ENCODE measurements at places on chromosomes 7 and 10.
A peak's percentile ranks its signal among the peaks of the same experiment; 100 is the strongest.

GRCh38 chr7:27163288-27164044, 1.9 kb downstream of the HOXA9 start:
- no peak for DNase-seq

- DNase-seq: no peak
These were observed 150.2 kb upstream of the EEPD1 start for GRCh38 chr7:36002900-36003299.

DNA sequence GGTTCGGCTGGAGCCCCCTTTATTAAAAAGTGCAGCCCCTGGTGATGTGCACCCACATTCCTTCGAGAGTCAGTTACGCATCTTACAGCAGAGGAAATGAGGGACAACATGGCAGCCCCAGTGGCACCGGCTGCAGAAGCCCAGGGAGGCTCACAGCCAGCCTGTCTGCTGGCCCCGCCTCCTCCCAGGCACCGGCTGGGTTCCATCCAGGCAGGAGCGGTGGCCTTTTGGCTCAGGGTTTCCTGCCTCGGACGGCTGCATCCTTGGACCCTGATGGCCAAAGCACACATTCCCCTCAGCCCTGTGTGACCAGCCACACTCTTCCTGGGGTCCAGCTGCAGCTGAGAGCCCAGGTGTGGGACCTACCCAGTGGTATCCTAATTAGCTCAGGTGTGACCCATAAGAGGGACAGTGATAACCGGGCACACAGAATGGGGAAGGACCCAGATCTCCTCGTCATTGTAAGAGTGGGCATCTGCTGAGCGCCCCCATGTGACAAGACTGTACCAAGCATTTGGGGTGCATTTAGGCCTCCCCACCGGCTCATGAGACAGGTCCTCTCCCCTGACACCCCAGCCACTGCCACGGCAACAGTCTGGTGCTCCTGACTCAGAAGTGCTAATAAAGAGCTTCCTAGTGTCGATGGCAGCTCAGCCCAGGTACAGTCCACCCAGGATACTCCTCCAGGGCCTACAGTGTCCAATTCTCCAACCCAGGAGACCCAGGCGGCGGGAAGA, 63.3 kb upstream of the CHST15 start:
- no peak for DNase-seq

DNA sequence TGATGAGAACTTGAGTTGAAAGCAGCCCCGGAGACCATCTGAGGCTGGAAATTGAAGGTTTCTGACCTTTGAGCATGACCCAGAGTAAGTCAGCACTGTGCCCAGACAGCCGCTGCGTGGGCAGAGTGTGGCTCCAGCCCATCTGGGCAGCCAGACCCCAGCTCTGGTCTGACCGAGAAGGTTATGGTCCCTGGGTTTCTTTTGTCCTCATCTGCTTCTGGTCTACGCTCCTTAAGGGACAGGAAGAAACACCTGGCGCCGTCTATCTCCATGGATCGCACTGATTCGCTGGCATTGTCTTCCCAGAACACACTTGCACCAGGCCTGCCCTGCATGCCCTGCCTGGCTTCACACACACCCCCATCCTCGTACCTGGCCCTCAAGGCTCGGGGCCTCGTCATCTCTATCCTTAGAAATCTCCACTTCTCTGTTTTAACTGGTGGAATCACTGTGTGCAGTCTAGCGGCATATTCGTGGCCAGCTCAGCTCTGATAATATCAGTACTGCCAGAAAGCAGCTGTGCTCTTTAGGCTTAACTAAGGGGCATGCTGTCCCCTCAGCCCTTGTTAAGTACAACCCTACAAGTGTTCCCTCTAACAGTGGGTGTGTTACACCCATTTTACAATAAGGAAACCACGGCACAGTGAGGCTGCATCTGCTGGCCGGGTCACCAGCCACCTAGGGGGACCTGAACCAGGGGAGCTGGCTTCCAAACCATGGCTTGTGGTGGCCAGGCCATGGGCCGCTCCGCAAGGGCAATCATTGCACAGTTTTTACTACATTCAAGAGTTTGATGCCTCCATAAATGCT, 127.7 kb downstream of the ADCY1 start:
- DNase-seq: no peak

DNA sequence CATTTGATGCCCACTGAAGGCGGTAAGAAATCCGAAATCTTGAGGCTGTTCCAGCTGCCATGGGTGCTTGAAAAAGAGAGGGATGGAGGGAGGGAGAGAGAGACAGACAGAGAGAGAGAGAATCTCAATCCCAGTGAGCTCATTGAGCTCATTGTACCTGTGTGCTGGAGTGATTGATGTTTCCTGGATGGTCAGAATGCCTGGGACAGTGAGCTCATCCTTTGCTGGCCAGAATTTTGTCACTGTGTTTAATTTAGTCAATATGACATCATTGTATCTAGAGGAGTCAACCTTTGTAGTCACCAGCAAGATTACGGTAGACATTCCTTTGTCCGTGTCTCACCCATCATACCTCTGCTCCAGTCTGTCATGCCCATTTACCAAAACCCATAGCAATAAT, 625.4 kb upstream of the POM121L12 start:
- no peak for DNase-seq

GRCh38 chr7:151756076-151756731, 120.7 kb downstream of the PRKAG2 start:
- DNase-seq: no peak

DNA sequence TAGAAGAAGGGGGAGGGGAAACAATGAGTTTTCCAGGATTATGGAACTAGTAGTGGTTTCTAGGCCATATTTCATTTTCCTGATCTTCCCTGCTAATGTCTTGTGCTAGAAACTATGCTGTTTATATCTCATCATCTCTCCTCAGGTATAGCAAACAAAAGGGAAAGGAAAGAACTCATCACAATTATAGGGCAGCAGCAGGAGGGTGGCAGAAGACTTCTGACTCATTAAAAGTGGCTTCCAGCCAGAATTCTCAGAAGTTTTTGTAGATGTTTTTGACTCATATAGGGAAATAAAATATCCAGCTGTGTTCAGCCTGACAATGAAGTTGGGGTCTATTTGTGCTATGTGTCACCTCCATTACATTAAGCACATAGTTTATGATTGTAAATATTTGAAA, 6.5 kb downstream of the AHR start:
- peak; percentile 77 for DNase-seq

DNA sequence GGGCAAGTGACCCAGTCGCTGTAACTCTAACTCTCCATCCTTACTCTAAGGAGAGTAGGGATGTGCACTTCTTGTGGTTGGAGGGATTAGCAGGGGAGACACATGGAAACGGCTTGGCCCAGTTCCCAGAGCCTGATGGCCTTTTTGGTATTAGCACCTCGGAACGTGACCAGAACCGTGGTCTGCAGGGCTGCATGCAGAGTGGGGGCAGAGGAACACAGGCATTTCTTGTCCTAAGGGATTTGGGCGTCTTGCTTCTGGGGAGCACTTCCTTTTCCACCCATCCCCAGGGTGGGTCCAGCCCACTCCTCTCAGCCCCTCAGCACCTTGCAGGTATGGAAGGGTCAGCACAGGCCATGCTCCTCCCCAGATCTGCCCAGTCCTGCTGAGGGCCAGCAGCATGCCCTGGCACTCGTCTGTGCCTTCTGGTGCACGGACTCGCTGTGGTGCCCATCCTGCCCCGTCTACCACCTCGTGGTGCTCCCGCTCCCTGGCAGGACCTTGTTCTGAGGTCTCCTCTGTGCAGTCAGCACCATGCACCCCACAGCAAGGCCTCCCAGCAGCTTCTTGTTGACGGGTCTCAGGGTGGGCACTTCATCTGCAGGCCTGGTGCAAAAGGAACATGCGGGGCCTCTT, 109.6 kb downstream of the ACTR3B start:
- DNase-seq: no peak

DNA sequence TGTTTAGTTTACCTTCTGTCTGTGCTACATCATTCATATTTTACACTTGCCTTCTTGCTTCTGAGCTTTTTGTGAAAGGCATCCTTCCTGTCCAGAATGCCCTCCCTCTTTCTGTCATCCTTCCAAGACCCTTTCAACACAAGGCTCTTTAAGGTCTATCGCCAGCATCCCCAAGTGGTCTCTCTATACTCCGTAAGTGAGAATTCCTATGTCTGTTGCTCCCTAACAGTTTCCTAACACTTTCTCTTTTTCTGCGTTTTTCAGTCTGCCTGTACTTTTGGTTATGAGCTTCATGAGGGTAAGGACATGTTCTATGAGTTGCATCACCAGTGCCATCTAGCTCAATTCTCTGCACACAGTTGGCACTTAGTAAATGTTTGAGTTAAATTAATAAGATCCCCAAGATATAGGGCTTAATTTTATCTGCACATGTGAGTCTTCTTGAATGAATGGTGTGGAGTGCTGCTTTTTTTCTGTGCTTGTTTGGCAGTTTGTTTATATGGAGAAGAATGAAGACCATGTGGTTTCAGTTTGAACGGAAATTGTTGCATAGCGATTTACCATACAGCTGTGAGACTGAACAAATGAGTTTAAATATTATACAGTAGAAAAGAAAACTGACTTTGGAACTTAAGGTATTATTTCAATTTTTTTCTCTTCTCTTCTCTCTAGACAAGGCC, 29.4 kb downstream of the RABGEF1 start:
- peak; percentile 37 for DNase-seq

DNA sequence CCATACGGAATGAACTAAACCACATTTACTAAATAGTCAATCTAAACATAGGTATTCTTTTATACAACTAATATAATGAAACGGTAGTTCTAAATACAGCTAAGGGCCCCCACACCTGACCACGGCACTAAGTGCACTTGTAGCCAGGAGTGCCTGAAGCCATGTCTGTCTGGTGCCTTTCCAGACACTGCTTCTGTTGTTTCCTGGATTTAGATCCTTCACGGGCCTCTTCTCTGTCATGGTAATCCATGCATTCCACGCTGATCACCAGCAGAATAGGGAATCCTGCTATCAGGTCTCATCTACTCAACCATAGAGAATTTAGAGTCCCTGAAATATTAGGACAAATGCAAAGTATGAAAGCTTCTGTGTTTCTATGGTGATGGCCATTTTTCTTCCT, 37.8 kb downstream of the OSBPL3 start:
- DNase-seq: no peak

- DNase-seq: no peak
These were observed 271.7 kb downstream of the PTPRN2 start for GRCh38 chr7:158315881-158316280.

DNA sequence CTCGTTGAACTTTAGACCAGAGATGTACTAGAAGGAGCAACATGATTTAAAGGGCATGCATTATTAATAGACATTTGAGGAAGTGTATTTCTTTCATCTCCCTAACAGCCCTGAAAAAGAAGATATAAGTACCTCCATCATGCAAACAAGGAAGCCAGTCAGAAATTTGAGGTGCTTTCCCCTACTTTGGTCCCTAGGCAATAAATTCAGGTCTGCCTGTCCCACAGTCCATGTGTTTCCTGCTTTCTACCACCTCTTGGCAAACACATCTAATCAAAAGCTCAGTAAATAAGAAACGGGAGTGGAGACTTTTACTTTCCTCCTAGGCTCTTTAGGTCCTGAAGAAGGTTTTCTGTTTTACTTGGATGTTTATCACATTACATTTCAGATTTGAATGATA, 5.2 kb upstream of the SEMA3C start:
- no peak for DNase-seq

- no peak for DNase-seq
These were observed 52.0 kb downstream of the VIPR2 start for GRCh38 chr7:159092701-159093121.

- no peak for DNase-seq
These were observed 40.4 kb downstream of the PIP4K2A start for GRCh38 chr10:22673785-22674572.

- no peak for DNase-seq
These were observed 235.5 kb upstream of the PLXDC2 start for GRCh38 chr10:19580691-19581090.

GRCh38 chr7:135143885-135144668, 3.8 kb upstream of the TMEM140 start:
- no peak for DNase-seq

GRCh38 chr10:94131885-94132284, 138.2 kb downstream of the PLCE1 start:
- no peak for DNase-seq

DNA sequence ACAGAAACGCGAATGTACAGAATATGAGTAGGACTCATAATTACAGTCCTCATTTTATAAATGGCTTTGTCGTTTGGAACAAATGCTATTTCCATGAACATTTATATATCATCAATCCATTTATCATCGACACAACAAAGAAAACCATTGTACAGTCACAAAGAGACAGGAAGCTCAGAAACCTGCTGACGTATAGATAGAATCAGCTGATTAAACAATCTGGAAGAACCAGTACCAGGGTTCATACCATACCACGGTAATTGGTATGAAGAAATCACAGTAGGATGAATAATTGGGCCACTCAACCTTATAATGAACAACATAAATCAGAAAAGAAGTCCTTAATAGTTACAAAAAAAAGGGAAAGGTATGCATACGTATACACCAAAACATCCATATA, 295.0 kb downstream of the PARD3 start:
- no peak for DNase-seq

DNA sequence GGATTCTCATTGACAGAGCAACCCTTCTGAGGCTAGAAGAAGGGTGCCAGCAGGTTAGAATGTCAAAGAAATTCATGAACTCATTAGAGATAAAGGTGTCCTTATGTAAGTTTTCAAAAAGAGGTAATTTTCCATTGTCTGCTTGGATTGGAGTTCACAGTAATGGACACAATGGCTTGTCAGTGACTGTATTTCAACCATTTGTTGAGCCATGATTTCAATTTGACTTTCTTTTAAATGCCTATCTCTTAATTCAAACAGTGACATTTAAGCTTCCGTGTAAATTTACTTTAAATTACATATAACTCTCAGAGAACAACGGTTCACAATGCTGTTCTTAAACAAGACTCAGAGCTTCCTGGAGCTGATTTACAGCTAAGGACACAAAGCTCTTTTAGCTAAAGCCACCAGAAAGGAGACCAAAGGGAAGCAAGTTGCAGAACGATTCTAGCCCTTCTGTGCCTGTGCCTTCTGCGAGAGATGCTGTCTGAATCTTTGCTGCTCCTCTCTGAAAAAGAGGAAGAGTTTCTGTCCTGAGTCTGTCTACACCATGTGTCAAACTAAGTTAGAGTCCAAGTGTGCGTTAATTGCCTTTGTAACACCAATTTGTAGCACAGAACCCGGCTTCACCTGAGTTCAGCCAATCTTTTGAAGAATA, 42.2 kb upstream of the PFKP start:
- no peak for DNase-seq

GRCh38 chr7:131370523-131370968, 42.9 kb downstream of the MKLN1 start:
- DNase-seq: no peak

- DNase-seq: no peak
These were observed 232.6 kb upstream of the HABP2 start for GRCh38 chr10:113320211-113320610.

GRCh38 chr10:124629415-124629814, 114.8 kb downstream of the FAM53B start:
- no peak for DNase-seq

DNA sequence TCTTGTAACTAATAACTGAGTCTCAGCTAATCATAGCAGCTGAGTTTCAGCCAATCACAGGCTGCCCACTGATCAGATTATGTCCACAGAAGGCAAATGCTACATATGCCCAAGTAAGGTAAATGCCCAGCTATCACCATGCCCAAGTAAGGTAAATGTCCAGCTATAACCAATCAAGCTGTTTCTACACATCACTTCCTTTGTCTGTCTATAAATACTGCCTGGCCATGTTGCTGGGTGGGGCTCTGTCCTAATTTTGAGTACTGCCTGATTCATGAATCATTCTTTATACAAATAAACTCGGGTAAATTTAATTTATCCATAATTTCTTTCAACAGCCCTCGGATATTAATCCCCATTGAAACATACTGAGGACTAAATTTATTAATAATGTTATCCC, 312.4 kb downstream of the CACNA2D1 start:
- peak; percentile 1 for DNase-seq

GRCh38 chr10:44102726-44103255, 282.1 kb downstream of the CXCL12 start:
- no peak for DNase-seq

- DNase-seq: peak; percentile 72
These were observed 70.3 kb upstream of the MXI1 start for GRCh38 chr10:110137142-110137545.

All from fibroblast of the conjunctiva (primary cell).